Mesothelial cell of epicardium (in vitro differentiated cells): ENCODE measurements at places on chromosomes 3 and 15.

GRCh38 chr15:90000186-90001001 lies 730 bp upstream of the ZNF710 start:
- no peaks in the 10 kb centered on the region for H3K27me3 ChIP-seq
- H3K27ac ChIP-seq: peak overlapping the region; percentile 98
- H3K36me3 ChIP-seq: no peaks in the 10 kb centered on the region
- DNase-seq: no peak
- H3K4me3 ChIP-seq: peak overlapping the region; percentile 91

GRCh38 chr15:81293728-81294515 lies 30.0 kb downstream of the STARD5 start:
- H3K4me1 ChIP-seq: peaks cover 6% of the 10 kb centered on the region
- DNase-seq: no peak
- no peak overlapping the region for H3K4me3 ChIP-seq
- no peaks in the 10 kb centered on the region for H3K36me3 ChIP-seq
- H3K27ac ChIP-seq: no peak overlapping the region

GRCh38 chr3:4656626-4657328 lies 163.6 kb downstream of the ITPR1 start:
- H3K36me3 ChIP-seq: no peaks in the 10 kb centered on the region
- H3K27me3 ChIP-seq: peaks cover 10% of the 10 kb centered on the region
- DNase-seq: no peak

GRCh38 chr3:49619649-49620048 lies 54.5 kb upstream of the APEH start:
- H3K4me3 ChIP-seq: no peak overlapping the region
- no peak for DNase-seq
- peaks cover 18% of the 10 kb centered on the region for H3K27me3 ChIP-seq
- H3K36me3 ChIP-seq: no peaks in the 10 kb centered on the region
- H3K4me1 ChIP-seq: peaks cover 20% of the 10 kb centered on the region

DNA sequence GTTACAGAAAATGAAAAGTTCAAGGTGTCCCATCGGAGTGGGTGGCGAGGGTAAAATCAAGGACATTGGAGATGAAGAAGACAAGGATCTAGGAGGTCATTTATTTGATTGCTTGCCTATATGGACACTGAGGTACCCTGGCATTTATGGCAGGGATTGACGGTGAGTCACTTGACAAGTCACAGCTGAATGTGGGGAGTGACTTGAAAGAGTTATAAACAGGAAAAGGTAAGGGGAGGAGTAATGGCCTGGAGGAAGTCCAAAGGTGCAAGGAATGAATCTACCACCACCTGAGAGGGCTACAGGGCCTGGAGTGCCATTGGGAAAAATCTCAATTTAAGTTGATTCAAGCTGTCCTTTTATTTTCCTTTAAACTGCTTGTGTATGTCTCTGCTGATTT lies 11.8 kb upstream of the SGO1 start:
- no peaks in the 10 kb centered on the region for H3K36me3 ChIP-seq
- H3K4me1 ChIP-seq: no peaks in the 10 kb centered on the region
- no peaks in the 10 kb centered on the region for H3K27me3 ChIP-seq
- DNase-seq: no peak

DNA sequence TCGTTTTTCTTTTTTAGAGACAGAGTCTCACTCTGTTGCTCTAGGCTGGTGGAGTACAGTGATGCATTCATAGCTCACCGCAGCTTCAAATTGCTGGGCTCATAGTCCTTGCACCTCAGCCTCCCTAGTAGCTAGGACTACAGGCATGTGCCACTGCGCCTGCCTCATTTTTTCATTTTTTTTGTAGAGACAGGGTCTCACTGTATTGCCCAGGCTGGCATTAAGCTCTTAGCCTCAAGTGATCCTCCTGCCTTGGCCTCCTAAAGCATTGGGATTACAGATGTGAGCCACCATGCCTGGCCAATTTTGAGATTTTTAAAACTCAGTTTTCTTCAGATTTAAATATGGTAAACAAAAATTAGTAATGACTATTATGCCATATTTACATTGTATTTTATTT lies 29.0 kb downstream of the SKIL start:
- no peaks in the 10 kb centered on the region for H3K27me3 ChIP-seq
- peaks cover 11% of the 10 kb centered on the region for H3K4me1 ChIP-seq
- no peak for DNase-seq
- no peak overlapping the region for H3K27ac ChIP-seq
- peaks cover 45% of the 10 kb centered on the region for H3K36me3 ChIP-seq
- H3K4me3 ChIP-seq: no peak overlapping the region

GRCh38 chr3:183958226-183958625 lies 59.5 kb downstream of the ABCC5 start:
- H3K4me3 ChIP-seq: no peak overlapping the region
- no peaks in the 10 kb centered on the region for H3K27me3 ChIP-seq
- no peaks in the 10 kb centered on the region for H3K4me1 ChIP-seq

- DNase-seq: no peak
- no peaks in the 10 kb centered on the region for H3K36me3 ChIP-seq
Observed at GRCh38 chr15:92429378-92430068, 35.8 kb downstream of the ST8SIA2 start.

GRCh38 chr3:195145579-195145978 lies 125.4 kb downstream of the XXYLT1 start:
- no peak for DNase-seq
- H3K4me1 ChIP-seq: peaks cover 17% of the 10 kb centered on the region
- H3K36me3 ChIP-seq: peaks cover 20% of the 10 kb centered on the region
- no peak overlapping the region for H3K27ac ChIP-seq
- no peak overlapping the region for H3K4me3 ChIP-seq
- no peaks in the 10 kb centered on the region for H3K27me3 ChIP-seq

- H3K36me3 ChIP-seq: no peaks in the 10 kb centered on the region
- DNase-seq: no peak
- no peak overlapping the region for H3K27ac ChIP-seq
- no peak overlapping the region for H3K4me3 ChIP-seq
- no peaks in the 10 kb centered on the region for H3K4me1 ChIP-seq
- peaks cover 85% of the 10 kb centered on the region for H3K27me3 ChIP-seq
Observed at GRCh38 chr3:34842706-34843480, 796.4 kb upstream of the ARPP21 start.

- H3K27me3 ChIP-seq: peaks cover 21% of the 10 kb centered on the region
- no peaks in the 10 kb centered on the region for H3K36me3 ChIP-seq
- H3K4me1 ChIP-seq: peaks cover 6% of the 10 kb centered on the region
- H3K4me3 ChIP-seq: no peak overlapping the region
- DNase-seq: no peak
Observed at GRCh38 chr3:16547561-16548357, 34.3 kb upstream of the RFTN1 start.

DNA sequence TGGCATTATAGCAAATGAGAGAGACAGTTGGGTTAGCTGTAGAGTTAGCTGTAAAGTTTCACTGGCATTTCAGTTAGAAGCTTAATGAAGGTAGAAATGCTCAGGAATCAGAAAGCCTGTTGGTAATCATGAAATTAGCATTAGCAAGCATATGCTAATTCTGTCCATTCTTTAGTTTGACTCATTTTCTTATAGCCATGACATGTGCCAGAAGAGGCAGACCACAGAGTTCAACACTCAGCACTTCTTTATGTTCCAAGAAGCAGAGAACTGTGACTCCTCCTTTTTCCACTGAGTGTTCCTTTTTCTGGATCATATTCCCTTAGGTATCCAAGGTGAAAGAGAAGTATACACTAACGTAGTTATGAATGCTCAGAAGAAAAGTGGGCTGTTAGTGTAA lies 276.2 kb upstream of the SGO1 start:
- no peaks in the 10 kb centered on the region for H3K27me3 ChIP-seq
- H3K27ac ChIP-seq: no peak overlapping the region

- DNase-seq: peak; percentile 31
- H3K27ac ChIP-seq: no peak overlapping the region
- peaks cover 5% of the 10 kb centered on the region for H3K4me1 ChIP-seq
- no peaks in the 10 kb centered on the region for H3K36me3 ChIP-seq
Observed at GRCh38 chr3:46668591-46668990, 24.9 kb downstream of the ALS2CL start.

DNA sequence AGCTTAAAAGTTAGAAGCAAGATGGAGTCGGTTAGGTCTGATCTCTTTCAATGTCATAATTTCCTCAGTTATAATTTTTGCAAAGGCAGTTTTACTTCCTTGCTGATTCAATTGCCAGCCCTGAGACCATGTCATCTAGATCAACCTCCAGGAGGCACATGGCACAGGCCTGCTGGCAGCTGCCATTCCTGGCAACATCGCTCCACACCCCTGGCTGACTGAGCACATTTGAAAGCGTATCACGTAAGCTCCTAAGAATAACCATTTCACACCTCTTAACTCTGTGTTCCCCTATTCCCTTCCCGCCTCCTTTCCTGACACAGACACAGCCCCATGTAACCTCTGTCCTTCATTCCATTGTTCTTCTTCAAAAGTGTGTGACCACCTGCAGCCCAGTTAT lies 313.9 kb upstream of the CTNNB1 start:
- peaks cover 3% of the 10 kb centered on the region for H3K36me3 ChIP-seq
- no peaks in the 10 kb centered on the region for H3K27me3 ChIP-seq
- H3K27ac ChIP-seq: peak overlapping the region; percentile 17
- H3K4me1 ChIP-seq: peaks cover 32% of the 10 kb centered on the region
- no peak for DNase-seq

- peak overlapping the region; percentile 98 for H3K27ac ChIP-seq
- peaks cover 35% of the 10 kb centered on the region for H3K4me1 ChIP-seq
- H3K27me3 ChIP-seq: no peaks in the 10 kb centered on the region
- peak; percentile 40 for DNase-seq
- no peak overlapping the region for H3K4me3 ChIP-seq
Observed at GRCh38 chr3:151305060-151305774, 11.4 kb downstream of the GPR87 start.

- no peaks in the 10 kb centered on the region for H3K36me3 ChIP-seq
- H3K27ac ChIP-seq: no peak overlapping the region
- no peaks in the 10 kb centered on the region for H3K4me1 ChIP-seq
- no peak overlapping the region for H3K4me3 ChIP-seq
- DNase-seq: no peak
- H3K27me3 ChIP-seq: peaks cover 17% of the 10 kb centered on the region
Observed at GRCh38 chr15:51186891-51187290, 92.2 kb upstream of the TNFAIP8L3 start.

DNA sequence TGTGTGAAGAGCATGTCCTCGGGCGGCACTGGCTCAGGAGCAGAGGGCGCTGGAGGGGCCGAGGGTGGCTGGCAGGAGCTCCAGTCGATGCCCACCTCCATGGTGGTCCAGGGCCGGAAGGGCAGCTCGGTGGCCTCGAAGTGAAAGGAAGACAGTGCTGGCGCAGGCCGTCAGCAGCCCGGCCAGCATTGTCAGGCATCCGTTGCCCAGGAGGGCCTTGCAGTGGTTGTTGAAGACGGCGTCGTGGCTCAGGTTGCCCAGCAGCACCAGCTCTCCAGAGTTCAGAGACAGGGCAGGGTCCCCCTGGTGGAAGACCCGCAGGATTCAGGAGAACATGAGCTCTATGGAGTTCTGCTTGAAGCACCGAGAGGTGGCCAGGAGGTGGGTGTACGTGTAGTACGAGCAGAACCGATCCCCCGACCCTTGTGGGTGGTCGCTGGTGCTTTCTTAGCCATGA lies 16.5 kb upstream of the SIAH2 start:
- no peak overlapping the region for H3K27ac ChIP-seq
- H3K4me3 ChIP-seq: no peak overlapping the region
- H3K4me1 ChIP-seq: no peaks in the 10 kb centered on the region
- DNase-seq: no peak
- H3K36me3 ChIP-seq: no peaks in the 10 kb centered on the region

DNA sequence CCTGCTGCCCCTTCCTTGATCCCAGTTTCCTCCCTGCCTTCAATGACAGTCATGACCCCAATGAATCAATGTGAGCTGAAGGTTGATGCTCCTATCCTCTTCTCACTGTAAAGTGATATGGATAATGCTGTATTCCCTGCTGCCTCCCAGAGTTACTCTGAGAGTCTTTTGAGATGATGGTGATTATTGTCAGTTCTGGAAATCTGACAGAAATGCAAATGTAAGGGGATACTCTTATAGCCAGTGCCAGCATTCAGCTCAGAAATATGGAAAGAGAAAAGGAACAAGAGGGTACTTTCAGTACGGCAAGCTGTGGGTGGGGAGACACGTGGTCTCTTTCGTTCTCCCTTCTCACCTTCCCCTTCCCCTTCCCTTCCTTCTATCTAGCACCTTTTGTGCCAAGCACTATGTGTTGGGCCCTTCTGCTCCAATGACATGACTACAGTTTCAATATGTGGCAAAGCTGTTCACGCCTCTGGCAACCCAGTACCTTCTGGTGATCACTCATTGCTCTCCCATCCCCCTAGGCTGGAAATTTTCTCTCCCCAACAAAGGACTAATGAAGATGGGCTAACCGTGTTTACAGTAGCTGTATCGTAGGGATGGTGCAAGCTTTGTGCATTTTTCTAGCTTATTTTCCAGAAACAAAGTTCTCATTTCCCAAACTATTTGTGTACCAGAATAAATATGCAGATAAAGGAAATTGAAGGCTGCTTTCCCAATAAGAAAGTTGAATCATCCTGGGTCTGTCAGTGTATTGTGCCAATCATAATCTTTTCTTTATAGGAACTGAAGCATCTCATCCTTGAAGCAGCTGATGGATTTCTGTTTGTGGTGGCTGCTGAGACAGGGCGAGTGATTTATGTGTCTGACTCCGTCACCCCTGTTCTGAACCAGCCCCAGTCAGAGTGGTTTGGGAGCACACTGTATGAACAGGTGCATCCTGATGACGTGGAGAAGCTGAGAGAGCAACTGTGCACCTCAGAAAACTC lies 70.3 kb downstream of the ARNT2 start:
- no peak overlapping the region for H3K27ac ChIP-seq
- H3K27me3 ChIP-seq: no peaks in the 10 kb centered on the region
- no peak for DNase-seq
- no peak overlapping the region for H3K4me3 ChIP-seq
- H3K36me3 ChIP-seq: peaks cover 51% of the 10 kb centered on the region

DNA sequence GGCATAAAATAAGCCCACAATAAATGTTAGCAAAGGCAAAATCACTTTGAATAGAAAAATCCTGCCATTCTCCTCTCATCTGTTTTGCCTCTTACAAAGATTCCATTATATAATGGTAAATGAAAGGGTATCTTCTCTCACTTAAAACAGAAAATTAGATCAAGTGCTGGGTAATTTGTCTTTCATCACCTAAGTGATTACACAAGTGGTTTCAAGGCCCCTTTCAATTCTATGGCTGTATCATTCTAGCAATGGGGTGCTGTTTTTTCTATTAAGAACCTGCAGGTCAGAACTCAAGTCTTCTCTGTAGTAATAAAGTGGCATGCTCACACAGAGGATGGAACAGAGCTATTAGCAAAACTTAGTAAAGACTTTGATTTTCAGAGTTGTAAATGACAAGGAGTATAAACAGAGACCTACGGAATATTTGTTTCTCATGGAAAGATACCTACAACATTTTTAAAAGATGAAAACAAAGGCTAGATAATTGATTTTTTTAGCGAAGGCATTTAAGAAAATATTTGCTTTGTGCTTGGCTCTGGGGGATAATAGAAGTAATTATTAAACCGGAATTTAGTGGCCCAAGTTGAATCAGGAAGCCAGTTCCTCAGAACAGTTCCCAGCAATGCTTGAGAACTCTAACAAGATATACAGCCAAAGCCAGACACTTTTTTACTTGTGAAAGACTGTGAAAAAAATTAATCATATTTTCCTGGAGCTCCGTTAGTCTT lies 137.4 kb downstream of the CMSS1 start:
- H3K4me3 ChIP-seq: no peak overlapping the region
- H3K36me3 ChIP-seq: no peaks in the 10 kb centered on the region
- no peak for DNase-seq
- H3K27ac ChIP-seq: no peak overlapping the region
- peaks cover 8% of the 10 kb centered on the region for H3K4me1 ChIP-seq
